ENCODE measurements at places on chromosomes 5 and 9. TPM values are rescaled to one million over a fixed set of nuclear protein-coding genes. Genes with fewer than 3 reads are reported as not detected.

ZNF366 gene
- not detected for total RNA-seq

- DNase-seq: no peak
These were observed 160.3 kb upstream of the TBC1D2 start for GRCh38 chr9:98415782-98416181.

GRCh38 chr9:113319054-113319453, 15.9 kb upstream of the RNF183 start:
- DNase-seq: no peak

SUSD3 gene
- total RNA-seq: not detected

- DNase-seq: no peak
These were observed 103.9 kb downstream of the ST8SIA4 start for GRCh38 chr5:100799166-100799565.

NFIL3 gene
- 16.1 TPM for total RNA-seq

- no peak for DNase-seq
These were observed 96.6 kb downstream of the ADRB2 start for GRCh38 chr5:148923023-148923422.

CERCAM gene
- total RNA-seq: 134 TPM

DNA sequence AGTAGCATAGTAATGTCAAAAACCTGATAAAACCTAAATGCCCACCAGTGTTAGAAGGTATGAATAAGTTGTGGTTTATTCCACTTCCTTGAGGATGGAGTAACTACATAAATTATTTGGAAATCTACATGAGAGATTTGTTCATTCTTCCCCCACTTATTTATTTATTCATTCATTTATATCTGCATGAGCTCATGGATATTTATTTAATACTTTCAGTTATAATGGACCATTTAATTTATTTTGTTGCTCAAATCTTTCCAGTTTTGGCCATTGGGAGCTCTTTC, 223.8 kb upstream of the S1PR3 start:
- DNase-seq: no peak

- no peak for DNase-seq
These were observed 46.8 kb downstream of the FBN2 start for GRCh38 chr5:128491291-128491690.

CORO2A gene
- 2.0 TPM for total RNA-seq

TMC1 gene
- 0.41 TPM for total RNA-seq

CDKN2B-AS1 gene
- 1.0 TPM for total RNA-seq

DNA sequence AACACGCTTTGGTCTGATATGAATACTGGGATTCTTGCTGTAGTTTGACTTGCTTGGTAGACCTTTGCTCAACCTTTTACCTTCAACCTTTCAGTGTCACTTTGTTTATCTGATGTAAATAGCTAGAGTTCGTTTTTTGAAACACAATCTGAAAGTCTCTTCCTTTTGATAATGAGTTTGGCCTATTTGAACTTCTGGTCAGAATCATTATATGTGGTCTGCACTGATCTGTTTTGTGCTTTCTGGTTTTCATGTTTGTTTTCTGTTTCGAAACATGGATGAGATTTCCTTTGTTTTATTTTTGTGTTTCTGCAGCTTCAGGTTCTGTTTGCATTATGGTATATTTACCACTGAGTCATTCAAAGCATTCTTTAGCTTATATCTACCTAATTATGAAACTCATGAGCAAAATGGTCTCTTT, 217.5 kb downstream of the GABBR2 start:
- no peak for DNase-seq

DNA sequence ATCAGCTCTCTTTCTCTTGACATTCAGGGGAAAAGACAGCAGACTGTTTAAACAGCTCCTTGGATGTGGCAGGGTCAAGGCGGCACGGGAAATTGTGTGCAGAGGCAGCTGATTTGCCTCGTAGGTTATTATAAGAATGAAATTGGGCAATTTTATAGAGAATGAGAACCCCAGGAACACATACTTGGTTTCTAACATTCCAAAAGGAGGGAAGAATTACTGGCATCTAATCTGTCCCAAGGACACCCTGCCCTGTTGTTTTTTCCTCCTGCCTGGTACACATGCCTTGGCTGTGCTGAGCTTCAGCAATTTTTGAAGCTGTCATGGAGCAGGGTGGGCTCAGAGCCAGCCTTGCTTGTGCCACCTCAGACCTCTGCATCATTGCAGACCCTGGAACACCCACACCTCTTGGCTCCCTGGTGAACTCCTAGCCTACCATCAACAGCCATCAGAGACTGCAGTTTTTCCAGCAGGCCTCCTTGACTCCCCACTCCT, 143.6 kb downstream of the BOD1 start:
- DNase-seq: peak; percentile 33

- DNase-seq: no peak
These were observed 412.8 kb upstream of the IRX4 start for GRCh38 chr5:2295476-2295875.

DNA sequence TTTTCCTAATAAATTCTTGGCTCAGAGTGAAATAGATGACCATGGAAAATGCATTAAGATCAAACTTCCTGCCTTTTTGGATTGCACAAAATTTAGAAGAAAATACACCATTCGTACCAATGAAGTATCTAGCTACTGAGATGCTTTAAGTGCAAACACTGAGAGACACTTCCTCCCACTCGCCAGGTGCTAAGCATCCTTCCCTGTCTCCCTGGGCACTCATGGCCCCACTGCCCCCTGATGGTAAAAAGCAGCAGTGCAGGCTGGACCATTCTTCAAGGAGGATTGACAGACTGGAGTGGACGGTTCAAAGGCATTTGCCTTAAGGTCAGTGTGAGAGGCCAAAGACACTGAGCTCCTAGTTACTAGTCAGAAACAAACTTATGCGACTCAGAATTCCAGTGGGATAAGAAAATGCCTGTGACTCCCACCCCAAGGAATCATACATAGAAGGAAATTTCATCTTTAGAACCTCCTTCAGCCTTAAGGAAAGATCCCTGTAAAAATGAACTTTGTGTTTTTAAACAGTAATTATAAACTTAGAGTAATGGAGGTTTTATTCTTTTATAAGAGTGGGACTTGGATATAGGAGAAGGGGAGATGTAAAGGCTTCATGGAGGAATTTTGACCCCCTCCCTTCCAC, 86.0 kb upstream of the SLC30A5 start:
- DNase-seq: peak; percentile 25

CA9 gene
- not detected for total RNA-seq

CREB3 gene
- total RNA-seq: 127 TPM

- no peak for DNase-seq
These were observed 212.7 kb upstream of the PIK3R1 start for GRCh38 chr5:68002836-68003235.

DNA sequence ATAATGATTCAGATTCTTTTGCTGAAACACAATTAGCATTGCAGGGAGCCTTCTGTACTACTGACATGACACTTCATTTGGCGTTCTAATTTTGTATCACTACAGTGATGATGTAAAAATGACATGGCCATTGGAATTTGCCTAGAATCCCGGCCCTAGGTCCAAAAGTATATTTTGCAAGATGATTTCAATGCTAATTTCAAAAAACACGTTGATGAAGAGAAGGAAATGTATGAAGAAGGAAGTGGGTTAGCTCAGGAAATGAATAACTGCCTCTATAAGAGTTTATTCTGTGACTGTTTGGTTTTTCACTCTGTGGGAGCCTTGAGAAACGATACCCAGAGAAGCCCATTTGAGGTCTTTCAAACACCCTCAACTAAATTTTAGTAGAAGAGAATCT, 59.3 kb downstream of the OSTF1 start:
- no peak for DNase-seq

GRCh38 chr9:117752894-117753293, 48.7 kb downstream of the TLR4 start:
- DNase-seq: no peak

DNM1 gene
- 18.6 TPM for total RNA-seq

SELENOP gene
- not detected for total RNA-seq

FCN2 gene
- not detected for total RNA-seq

PAX5 gene
- not detected for total RNA-seq

- no peak for DNase-seq
These were observed 81.1 kb downstream of the PTPN3 start for GRCh38 chr9:109417054-109417453.

DNA sequence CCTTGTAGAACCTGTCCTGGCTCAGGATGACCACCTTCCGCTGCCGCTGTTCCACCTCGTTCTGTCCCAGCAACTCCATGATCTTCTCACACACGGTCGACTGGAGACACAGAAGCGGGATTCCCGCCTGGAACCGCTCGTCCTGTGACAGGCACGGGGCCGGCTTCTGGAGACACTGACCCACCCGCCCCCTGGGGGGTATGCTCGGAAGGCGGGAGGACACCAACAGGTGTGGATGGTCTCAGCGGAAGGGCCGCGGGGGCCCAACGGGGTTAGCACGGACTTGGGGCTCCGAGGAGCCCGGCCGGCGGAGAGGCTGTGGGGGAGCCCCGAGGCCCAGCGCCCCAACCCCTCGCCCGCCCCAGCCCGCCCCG, 530 bp downstream of the UCK1 start:
- peak; percentile 25 for DNase-seq

MARVELD2 gene
- total RNA-seq: not detected

EPB41L4A gene
- not detected for total RNA-seq

C1QTNF2 gene
- 1.2 TPM for total RNA-seq

DNA sequence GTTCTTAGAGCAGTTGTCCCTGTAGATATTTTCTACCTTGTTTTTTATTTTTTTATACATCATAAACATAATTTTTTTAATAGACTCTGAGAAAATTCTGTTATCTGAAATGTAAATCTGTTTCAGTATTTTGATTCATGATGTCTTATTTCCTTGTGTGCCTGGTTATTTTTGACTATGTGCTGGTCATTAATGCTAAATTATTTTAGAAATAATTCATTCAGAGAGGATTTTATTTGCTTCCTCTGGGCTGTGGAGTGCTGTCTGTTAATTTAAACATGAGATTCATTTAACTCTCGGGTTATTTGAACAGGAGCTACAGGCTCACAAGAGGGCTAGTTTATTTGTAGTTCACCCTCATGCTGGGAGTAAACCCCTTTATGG, 124.3 kb upstream of the PITX1 start:
- DNase-seq: no peak

EPB41L4B gene
- total RNA-seq: not detected

- no peak for DNase-seq
These were observed 3.8 kb downstream of the DMRT2 start for GRCh38 chr9:1053986-1054425.

All from HFFc6 (cell line).